Stimulated activated CD4-positive, alpha-beta T cell treated with anti-CD3 and anti-CD28 coated beads, TNF-alpha, amount 100 ng/mL, for 24 hours (primary cell): ENCODE measurements at places on chromosomes 4 and X.

GRCh38 chr4:143336781-143337599 lies at the start of gene GAB1:
GAB1 (plus strand) TSS chr4:143336876; CDS start chr4:143337189, 313 bp downstream.
- DNase-seq, result no peak

DNA sequence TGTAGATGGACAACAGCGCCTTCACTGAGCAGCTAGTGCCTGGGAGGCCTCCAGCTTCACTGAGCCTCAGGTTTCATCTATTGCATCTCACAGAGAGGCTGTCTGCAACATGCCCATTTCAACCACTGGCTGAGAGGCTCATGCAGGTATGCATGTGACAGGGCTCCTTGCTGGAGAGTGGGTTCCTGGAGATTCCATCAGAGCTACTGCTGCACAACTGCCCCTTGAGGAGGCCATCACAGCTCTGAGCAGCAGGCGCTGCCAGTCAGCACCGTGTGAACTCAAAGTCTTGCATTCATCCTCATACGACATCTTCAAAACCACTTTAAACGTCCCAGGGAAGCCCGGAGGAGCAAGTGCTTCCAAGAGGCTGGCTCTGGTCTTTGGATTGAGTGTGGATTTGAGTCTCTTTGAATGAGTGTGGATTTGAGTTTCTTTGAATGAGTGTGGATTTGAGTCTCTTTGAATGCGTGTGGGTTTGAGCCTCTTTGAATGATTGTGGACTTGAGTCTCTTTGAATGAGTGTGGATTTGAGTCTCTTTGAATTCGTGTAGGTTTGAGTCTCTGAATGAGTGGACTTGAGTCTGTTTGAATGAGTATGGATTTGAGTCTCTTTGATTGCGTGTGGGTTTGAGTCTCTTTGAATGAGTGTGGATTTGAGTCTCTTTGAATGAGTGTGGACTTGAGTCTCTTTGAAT lies 8.7 kb downstream of the P2RY8 start:
- DNase-seq, result no peak

DNA sequence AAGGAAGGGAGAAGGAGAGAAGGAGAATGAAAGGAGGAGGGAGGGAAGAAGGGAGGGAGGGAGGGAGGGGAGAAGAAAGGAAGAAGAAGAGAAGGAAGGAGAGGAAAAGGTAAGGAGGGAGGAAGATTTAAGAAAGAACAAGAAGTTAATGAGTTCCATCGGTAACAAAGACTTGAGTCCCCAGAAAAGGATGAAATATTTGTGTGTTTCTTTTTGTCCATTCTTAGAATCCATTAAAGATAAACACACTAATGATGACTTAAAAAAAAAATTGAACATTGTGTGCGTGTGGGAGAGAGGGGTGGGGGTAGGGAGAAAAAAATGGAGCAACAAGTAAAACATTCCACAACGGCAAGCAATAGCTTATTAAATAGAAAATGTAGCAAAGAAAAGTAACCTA lies 131.4 kb downstream of the THOC2 start:
- no peak for DNase-seq

- peak; percentile 31 for DNase-seq
Observed at GRCh38 chr4:48129307-48130014, 4.6 kb downstream of the TXK start.

DNA sequence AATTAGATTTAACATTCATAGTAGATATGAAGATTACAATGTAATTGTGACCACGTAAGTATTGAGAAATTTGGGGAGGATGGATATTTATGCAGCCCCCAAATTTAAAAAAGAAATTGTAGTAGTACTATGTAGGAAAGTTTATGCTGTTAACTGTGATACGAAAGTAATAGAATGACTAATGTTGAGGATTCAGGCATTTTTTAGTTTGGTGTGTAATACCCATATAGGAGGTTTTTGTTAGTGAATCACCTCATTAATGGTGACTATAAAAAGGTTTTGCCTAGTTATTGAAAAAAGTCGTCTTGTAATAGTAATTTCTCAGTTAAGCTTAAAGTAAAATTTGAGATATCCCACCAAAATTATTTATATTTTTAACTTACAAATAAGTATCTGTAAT lies 67.2 kb downstream of the SMARCAD1 start:
- DNase-seq, result no peak

- DNase-seq, result no peak
Observed at GRCh38 chrX:149073479-149073878, 431.6 kb downstream of the IDS start.

GRCh38 chr4:115119804-115120352 lies 6.5 kb upstream of the NDST4 start:
- DNase-seq, result no peak

DNA sequence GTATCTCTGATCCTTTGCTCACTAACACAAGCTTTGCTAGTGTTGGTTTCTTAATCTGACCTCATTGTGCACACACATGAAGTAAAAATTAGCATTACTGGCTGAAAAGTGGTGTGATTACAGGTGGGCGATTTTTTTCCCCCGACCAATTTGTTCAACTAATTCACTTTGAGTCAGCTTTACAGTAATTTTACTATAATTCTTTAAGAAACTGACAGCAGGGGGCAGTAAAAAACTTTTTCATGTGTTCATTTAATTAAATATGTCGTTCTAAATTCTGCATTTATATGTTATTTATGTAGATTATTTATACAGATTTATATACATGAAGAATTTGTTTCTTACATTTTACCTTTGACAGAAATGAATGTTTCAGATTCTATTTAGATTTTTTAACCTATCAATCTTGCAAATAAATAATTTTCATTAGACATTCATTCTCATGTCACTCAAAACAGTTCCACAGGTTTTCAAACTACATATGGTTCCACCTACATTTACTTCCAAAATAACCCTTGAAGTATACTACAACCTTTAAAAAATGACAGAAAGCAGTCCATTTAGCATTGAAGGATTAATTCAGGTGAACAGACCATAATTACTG lies 17.5 kb downstream of the PALLD start:
- no peak for DNase-seq

DNA sequence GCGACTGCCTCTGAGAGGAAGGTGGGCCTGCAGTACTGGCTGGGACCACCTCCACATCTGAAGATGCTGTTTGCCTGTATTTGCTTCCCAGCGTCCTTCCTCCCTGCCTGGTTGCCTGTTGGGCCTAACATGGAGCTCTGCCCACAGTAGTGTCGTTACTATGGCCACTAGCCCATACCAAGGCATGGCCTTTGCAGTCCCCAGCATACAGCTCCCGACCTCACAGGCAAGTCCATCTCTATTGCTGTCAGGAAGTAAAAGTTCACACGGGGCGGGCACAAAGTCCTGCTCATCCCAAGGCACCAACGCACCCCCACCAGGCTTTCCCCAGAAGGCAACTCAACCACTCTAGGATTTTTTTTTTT lies 71.6 kb downstream of the MAML3 start:
- no peak for DNase-seq

DNA sequence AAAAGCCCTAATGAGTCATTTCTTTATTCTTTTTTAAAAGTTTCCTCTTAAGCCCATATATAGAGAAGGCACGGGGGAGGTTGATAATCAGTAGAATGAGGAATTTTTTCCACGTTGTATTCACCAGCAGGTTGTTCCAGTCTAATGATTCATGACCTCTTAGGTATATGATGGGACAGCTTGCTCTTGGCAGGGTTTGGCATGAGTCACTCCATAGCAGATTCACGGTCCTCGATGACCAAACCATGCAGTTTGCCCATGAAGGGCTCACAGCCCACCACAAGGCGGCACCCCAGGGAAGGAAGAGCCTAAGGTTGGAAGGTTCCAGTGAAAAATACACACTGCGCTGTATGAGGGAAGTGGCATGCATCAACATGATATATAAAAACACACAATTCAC lies 623.8 kb upstream of the DIPK2B start:
- DNase-seq, result peak; percentile 31

DNA sequence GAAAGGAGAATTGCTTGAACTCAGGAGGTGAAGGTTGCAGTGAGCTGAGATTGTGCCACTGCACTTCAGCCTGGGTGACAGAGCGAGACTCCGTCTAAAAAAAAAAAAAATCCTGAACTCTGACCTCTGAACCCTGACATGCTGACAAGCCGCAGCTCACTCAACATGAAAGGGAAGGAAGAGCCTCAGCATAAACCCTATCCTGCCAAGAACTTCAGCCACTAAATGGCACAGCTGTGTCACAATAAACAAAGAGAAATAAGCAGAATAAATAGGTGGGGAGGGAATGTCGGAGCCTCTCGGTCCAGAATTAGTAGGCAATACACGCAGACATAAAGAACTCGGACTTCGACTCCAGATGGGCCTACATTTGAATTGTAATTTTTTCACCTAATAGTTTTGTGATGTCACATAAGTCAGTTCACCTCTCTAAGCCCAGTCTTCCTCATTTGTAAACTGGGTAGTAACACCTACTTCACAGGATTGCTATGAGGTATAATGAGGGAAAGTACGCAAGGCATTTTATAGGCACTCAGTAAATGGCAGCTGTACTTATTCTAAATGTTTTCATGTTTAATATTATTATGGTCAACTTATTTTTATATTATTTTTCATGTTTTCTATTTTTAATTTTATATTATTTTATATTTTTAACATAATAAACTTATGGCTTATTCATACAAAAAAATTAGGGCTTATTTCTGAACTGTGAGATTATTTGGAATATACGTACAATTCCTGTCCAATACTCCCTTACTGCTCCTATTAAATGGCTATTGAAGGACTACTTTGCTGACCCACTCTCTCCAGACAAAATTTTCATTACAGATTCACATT lies 243.4 kb downstream of the SCFD2 start:
- no peak for DNase-seq

DNA sequence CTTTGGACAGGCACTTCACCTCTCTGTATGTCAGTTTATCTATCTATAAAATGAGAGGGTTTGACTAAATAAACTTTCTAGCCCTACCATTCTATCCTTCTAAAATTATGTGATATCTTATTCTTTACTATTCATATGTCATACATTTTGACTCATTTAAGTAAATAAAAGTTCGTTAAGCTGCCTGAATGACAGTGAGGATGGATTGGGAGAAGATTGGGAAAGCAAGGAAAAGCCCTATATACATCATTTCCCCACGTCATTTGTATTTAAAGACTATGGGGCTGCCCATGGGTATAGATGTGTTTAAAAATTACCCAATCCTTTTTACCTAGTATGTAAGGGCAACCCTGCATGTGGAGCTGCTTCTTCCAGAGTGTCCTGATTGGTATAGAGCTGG lies 5.3 kb downstream of the SLC16A2 start:
- no peak for DNase-seq

- DNase-seq, result no peak
Observed at GRCh38 chrX:104288269-104288668, 33.5 kb upstream of the ESX1 start.

DNA sequence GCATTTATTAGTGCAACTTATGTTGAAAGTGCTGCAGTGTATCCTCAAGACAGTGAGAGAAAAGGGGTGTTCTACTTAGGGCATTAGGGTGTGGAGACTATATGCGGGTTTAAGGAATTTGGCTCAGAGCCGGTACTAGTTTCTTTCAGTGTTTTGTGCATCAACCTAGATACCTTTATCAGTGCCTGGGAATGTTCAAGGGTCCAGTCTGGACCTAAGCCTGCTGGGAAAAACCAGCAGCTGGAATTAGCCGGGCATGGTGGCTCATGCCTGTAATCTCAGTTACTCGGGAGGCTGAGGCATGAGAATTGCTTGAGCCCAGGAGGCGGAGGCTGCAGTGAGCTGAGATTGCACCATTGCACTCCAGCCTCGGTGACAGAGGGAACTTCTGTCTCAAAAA lies 7.4 kb downstream of the PHEX start:
- DNase-seq, result no peak

- no peak for DNase-seq
Observed at GRCh38 chr4:6538575-6538974, 36.4 kb upstream of the MAN2B2 start.

DNA sequence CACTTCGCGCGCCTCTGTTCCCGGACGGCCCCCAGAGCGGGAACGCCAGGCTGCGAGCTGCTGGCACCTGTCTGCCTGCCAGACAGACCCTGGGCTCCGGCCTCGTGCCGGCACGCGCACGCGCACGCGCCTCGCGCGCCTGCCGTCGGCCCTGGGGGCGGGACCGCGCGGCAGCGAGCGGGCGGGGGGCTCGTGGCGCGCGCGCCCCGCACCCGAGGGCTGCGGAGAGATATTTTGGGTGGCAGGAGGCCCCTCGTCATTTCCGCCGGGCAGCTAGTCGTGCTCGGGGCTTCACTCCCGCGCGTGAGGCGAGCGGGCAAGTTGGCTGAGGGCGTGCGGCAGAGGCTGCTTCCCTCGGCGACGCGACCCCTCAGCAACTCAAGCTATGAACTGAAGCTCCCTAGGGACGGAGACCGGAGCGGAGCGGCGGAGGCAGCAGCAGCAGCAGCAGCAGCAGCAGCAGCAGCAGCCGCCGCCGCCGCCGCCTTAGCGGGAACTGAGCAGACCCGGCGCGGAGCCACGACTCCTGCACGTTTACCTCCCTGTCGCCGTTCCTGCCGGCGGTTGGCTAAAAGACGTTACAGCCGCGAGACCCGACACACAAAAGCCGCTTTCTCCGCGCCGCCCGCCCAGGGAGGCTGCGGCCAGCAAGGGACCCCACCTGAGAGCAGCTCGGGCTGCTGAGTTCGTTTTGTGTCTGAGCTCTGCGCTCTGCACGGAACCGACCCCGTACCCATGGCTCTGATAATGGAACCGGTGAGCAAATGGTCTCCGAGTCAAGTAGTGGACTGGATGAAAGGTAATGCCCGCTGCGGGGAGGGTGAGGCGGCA lies at the start of gene CNKSR2:
TSS of gene CNKSR2 (plus strand) at position 256 of the 831 bp plus-strand sequence. CDS start at position 736, 480 bp downstream.
- DNase-seq, result peak; percentile 35

DNA sequence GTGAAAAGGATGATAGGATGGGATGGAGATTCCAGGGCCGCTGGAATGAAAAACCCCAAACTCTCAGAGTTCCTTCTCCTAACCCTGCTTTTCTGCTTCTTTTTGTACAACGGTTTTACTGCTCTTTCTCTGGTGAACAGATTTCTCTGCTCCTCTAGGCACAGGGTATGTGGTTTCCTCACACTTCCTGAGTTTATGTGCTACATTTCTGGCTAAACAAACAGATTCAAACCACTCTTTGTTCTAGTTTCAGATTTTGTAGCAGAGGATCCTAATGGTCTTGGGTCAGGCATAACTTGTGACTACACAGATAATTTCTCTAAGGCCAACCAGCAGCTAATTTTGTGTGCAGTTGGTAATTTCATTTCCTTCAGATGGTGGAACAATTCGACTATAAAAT lies 52.6 kb downstream of the OSTC start:
- DNase-seq, result no peak

GRCh38 chr4:164384416-164384815 lies 369.5 kb upstream of the SMIM31 start:
- DNase-seq, result no peak

DNA sequence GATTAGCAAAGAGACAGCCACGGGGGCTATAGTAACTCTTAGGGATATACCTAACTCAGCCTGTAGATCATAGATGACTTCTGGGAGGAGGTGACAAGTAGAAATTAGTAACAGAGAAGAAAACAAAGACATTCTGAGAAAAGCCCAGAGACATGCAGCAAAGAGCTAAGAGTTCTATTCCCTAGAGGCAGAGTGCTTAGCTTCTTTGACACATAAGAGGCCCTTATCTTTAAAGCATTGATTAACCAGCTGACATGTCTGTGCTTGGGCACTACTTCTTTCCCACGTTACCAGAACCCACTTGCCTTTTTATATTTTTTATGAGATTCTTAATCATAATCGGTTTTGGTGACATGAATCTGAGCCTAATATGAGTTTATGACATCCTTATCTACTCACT lies 179.5 kb downstream of the GABRB1 start:
- DNase-seq, result no peak
